Fibroblast of pulmonary artery (primary cell): ENCODE measurements at places on chromosomes 2 and 18.

DNA sequence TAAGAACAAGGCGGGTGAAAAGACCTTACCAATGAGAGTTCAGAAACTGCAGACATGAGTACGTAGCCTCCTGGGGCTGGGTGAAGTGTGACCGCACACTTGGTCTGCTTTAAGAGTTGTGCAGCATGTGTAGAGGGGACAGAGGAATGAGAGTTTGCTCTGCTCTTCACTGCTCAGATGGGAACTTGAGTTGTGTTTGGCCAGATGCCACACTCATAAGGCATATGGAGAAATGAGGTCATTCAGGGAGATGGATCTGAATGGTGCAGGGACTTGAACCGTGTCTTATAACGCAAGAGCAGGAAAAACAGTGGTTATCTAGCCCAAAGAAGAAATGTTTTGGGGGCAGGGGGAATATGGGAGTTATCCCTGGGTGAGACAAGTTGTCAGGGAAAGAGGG lies 273.8 kb upstream of the LYPD1 start:
- peak; percentile 48 for DNase-seq

DNA sequence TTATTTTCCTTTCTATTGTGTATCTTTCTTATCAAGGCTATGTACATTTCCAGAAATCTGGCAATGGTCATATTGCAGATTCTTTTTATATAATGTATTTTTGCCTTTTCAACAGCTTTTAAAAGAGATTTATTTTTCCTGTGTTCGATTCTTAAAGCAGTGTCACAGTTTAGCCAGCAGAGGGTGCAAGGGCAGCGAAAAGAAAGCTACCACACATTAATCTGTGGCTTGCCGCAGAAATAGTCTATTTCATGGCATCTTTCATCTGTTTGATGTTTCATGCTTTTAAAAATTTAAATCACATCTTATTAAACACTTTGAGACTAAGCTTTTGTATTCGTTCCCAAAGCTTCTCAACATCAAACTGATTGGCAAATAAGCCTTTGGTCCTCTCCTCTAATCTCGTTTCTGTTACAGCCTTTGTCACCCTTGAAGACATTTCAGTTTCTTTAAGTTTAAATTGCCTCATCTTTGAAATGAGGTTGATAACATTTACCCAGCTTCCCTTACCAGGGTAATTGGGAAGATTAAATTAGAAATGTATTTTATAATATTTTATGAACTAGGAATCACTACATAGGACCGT lies 73.3 kb downstream of the PIK3C3 start:
- peak; percentile 59 for DNase-seq

DNA sequence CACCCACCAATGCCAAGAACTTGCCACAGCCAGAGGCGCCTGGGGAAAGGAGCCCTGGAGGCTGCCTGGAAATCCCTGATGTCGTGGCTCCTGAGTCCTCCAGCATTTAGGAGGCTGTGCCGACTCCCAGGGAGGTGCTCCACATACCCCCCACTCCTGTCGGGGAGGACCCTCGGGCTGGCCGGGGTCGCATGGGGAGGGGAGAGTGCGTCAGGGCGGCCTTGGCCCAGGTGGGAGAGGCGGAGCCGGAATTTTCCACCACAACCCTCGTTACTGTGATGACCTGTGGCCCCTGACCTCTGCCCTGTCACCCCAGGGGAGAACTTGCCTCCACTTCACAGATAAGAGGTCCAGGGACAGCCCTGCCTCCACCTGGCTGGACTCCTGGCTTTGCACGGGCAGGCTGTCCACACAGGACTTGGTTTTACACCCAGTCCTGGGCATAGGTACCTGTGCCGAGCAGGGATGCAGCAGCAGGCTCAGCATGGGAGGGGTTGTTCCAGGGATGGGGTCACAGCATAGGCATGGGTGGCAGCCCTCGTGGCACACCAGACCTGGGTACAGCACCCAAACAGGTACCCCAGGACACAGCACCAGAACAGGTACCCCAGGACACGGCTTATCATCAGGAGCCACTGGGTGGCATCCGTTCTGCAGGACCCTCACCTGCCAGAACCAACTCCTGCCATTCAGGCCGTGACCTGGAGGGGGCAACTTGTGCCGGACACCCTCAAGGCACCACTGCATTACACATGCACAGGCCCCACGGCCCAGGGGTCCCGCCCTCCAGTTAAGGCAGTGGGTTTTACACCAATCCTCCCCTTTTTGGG lies 12.3 kb upstream of the AGXT start:
- peak; percentile 5 for DNase-seq

DNA sequence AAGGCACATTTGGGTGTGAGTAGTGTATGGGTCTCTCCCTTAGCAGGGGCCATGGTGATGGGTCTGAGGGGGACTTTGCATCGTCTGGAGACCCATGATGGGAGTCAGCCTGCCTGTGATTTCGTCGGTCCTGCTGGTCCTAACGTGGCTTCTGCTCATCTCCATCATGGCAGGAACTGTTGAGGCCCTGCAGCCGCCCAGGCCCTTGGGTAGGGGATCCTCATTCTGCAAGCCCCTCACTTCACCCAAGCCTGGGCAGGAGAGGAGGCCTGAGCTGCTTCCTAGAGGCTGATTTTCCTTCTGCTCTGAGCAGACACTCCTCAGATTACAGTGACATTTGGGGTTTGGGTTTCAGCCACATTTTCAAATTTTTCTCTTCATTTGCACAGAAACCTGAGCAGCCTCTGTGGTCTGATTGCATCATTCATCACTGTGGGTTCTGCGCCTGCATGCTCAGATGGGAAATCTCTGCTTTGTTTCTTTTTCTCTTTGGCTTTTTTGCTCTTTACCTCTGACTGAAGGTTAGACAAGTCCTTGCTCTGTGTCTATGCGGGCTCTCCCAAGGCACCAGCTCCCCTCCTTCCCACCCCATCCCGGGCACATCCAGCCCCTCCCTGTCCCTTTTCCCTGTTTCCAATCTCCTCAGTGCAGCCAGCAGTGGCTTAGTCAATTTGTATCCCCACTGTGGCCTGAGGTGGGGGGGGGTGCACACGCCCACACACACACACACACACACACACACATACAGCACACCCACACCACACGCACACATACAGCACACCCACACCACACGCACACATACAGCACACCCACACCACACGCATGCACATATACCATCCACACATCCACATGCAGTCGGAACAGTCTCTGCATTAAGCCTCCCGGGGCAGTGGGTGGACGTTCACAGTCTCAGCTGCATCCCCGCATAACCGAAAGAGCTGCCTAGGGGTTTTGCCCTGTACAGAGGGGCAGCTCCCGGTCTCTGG lies 305.4 kb upstream of the HS6ST1 start:
- DNase-seq: peak; percentile 86

DNA sequence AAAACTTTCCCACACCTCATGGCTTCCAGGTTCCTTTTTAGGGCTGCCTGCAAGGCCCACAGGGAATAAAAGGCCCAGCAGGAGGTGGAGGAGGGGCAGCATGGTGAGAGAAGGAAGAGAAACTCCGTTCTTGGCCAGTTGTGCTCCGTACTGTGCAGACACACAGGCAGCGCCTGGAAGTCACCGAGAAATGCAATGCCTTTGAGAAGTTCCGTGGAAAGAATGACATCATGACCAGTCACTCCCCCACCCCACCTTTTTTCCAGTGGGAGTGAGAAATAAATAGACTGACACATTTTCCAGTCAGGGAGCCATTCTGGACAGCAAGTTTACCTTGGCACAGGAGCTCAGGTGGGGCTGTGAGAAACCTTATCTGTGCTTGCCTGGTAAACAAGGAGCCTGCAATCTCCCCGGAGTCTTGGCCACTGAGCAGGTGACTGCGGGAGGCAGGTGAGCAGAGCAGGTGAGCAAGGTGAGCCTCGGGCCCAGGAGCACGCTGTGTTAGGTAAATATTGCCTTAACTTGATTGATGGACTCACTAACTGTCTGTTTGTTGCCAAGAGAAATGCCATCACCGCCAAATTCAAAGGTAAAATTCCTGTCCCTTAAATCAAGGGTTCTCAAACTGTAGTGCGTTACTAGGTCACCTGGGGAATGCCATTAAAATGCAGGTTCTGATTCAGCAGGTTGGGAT lies 13.5 kb upstream of the LBH start:
- no peak for DNase-seq

- DNase-seq: no peak
Measured at GRCh38 chr2:144249035-144249637, 270.8 kb downstream of the ZEB2 start.

DNA sequence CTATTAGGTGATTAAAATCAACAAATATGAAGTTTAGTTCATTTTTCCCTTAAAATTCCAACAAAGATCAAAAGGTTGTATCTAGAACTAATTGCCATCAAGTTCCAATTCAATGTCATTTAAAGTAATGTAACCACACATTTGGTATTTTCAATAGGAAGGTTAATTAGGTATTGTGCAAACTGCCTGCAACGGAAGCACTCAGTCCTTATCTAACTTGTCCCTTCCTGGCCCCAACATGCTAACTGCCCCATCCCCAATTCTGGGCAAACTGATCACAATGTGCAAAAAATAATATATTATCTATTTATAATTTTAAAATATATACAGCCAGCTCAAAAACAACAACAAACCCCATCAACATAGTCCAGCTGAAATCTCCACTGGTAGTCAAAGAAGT lies 33.2 kb downstream of the VIL1 start:
- no peak for DNase-seq

DNA sequence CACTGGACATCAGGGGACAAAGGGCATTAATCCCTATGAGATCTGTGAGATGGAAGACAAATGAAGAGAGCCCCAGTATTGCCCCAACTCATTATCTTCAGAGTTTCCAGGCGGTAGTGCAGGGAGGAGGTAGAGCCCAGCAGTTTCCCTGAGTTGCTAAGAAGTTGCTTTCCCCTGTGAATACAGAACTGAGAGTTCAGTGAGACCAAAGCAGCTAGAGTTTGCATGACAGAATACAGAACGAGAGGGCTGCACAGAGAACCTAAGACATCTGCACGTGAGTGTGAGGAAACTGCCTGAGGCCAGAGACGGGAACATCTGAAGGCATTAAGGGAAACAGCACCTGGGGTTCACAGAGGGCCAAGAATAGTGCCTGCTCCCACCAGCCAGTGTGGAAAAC lies 18.1 kb upstream of the PGAP1 start:
- no peak for DNase-seq

DNA sequence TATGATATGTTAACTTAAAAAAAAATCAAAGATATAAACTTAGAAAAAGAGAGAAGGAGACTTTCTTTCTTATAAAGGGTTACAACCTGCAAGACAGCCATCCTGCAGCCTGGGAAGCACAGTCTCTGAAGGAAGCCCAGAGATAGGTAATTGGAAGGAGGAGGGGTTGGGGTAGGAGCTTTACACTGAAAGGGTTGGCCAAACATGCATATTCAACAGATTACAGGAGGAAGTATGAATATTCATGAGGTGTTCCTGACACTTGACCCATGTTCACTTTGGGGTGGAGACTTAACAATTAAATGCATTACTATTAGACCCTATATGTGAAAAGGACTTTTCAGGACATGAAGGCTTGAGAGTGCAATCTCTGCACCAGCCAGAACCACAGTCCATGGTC lies 71.7 kb upstream of the CDH2 start:
- DNase-seq: no peak

GRCh38 chr2:8714283-8714682 lies 32.4 kb downstream of the ID2 start:
- DNase-seq: no peak

- DNase-seq: no peak
Measured at GRCh38 chr18:77870199-77870598, 620.6 kb downstream of the GALR1 start.

DNA sequence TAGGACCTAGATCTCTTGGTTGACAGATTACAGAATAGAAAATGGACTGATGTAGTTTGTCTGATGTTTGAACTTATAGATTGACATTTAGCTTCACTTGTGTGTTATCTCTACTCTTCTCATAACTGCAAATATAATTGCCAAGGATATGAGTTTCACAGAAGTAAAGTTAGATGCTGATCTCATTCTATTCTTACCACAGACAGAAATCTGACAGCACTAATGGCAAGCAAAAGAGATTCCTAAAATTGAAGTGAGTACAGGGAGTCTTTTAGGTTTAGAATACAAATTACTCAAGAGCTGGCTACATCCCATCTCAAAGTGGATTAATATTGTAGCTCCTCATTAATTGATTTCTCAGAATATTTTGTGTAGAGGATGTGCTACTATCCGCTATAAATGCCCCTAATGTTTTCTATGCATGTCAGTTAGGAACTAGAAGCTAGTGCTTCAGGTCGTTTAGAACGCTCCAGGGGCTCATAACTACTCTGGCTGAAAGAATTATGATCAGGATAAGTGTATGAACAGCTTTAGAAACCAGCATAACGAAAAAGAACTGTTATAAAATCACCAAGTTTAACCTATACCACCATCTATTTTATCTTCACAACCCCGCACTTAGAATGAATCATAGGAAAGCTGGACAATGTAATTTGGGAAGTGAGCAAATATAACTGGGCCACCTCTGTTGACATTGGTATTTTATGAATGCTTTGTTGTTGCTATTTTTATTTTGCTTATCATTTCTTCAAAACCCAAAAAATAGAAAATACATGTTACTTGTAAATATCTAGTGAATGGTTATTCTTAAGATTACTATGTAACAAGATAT lies 378.8 kb upstream of the REG3G start:
- DNase-seq: no peak

- DNase-seq: no peak
Measured at GRCh38 chr18:13420969-13421686, 202.6 kb downstream of the LDLRAD4 start.

- no peak for DNase-seq
Measured at GRCh38 chr2:236629961-236630872, 60.6 kb downstream of the ACKR3 start.

DNA sequence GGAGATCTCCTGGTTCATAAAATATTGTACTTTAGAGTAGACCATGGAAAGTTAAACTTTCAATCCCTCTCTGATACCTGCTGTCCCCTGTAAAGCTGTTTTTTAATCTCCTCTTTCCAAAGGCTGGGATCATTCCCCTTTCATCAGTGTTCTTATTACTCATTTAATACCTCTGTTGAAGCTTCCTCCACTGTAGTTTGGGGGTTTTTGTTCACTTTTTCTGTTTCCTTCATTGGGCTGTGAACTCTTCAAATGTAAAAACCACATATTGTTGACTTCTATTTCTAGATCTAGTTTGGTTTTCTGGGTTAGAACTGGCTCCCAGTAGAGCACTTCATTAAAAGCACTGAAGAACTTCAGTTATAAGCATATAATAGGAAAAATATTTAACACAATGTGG lies 598.1 kb downstream of the RNF144A start:
- no peak for DNase-seq

- DNase-seq: no peak
Measured at GRCh38 chr2:210177769-210178168, 6.6 kb upstream of the KANSL1L start.

DNA sequence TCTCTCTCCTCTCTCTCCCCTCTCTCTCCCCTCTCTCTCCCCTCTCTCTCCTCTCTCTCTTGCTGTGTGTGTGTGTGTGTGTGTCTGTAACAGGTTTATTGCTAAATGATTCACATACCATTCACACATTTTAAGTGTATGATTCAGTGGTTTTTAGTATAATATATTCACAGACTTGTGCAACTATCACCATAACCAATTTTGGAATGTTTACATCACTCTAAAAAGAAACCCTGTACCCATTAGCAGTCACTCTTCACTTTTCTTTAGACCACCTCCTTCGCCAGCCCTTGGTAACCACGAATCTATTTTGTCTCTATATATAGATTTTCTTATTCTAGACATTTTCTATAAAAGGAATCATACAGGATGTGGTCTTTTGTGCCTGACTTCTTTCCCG lies 11.4 kb downstream of the THNSL2 start:
- no peak for DNase-seq
